ENCODE measurements at places on chromosomes 7 and 10. TPM values are rescaled to one million over a fixed set of nuclear protein-coding genes. Genes with fewer than 3 reads are reported as not detected.

Gene THNSL1
- 3.5 TPM for total RNA-seq

Gene OR13A1
- total RNA-seq: not detected

Gene PPP1R3A
- total RNA-seq: not detected

Gene SPDYE8
- not detected for total RNA-seq

Gene ZDHHC6
- total RNA-seq: 28.2 TPM

Gene GLI3
- 0.30 TPM for total RNA-seq

Gene NOS3
- total RNA-seq: 0.58 TPM

Gene OPN4
- not detected for total RNA-seq

Gene CRCP
- total RNA-seq: 24.0 TPM

All from A549 treated with AZD2906 at 1 μM for 4 hours (cell line).